Stimulated activated CD4-positive, alpha-beta T cell treated with anti-CD3 and anti-CD28 coated beads, Interleukin-1b, Interleukin-23, amount 100 ng/mL, for 4 hours (primary cell): ENCODE measurements at places on chromosomes 3 and 15.

DNA sequence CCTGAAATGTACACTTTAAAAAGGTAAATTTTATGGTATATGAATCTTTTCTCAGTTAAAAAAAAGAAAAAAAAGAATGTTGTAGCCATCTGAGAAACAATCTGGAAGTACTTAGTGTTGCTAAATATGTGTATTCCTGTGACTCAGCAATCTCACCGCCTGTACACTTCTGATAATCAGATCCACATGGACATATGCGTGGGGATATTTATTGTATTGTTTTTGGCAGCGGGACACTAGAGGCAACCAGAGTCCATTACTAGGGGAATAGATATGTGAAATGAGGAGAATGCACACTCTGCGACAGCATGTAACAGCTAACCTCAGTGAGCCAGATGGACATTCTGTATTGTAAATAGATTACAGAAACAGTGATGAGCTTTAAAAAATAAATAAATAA lies 65.4 kb downstream of the AQP9 start:
- DNase-seq = no peak

DNA sequence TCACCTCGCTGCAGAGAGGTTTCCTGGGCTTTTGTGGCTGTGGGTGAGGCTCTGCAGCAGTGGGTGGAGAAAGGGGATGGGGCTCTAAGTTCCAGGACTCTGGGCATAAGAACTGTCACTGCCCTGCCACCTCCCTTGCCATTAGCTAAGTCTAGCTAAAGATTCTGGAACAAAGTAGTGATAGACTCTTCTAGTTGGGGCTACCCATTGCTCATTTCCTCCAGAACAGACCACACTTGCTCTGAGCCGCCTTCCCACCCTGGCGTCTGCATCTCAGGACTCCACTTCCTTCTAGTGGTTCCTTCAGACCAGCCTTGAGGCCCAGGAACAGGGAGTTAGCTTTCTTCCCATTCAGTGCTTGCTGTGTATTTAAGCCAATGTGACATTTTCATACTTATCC lies 7.5 kb downstream of the ARHGAP31 start:
- no peak for DNase-seq

- DNase-seq = no peak
These were observed 53.5 kb downstream of the ZBTB38 start for GRCh38 chr3:141421639-141422319.

GRCh38 chr3:168094877-168095610 lies 680 bp downstream of the GOLIM4 start:
- peak; percentile 2 for DNase-seq

DNA sequence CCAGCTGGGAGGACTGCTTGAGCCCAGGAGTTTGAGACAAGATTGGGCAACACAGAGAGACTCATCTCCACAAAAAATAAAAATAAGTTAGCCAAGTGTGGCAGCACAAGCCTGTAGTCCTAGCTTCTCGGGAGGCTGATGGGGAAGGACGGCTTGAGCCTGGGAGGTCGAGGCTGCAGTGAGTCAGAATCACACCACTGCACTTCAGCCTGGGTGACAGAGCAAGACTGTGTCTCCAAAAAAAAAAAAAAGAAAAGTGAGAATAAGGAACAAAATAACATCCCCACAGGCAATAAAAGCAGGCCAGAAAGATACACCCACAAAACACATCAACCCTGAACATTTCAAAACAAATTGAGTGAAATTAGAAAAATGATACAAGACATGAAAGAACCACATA lies 48.7 kb upstream of the OCA2 start:
- no peak for DNase-seq

DNA sequence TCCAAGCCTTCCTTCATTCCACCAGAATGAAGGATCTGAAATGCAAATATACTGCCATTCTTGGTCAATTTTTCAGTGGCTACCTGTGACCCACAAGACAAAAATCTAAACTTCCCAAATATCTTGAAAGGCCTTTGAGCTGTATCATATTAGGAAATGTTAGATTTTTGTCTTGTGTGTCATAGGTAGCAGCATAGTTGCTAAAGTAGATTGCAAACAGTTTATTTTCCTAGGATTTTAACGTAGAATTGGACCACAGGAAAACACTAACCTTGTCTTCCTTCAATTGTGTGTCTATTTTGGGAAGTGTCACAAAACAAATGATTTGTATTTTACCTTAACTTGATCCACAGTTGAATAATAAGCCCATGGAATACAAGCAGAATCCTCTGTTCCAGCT lies 42.4 kb downstream of the CP start:
- DNase-seq = no peak

DNA sequence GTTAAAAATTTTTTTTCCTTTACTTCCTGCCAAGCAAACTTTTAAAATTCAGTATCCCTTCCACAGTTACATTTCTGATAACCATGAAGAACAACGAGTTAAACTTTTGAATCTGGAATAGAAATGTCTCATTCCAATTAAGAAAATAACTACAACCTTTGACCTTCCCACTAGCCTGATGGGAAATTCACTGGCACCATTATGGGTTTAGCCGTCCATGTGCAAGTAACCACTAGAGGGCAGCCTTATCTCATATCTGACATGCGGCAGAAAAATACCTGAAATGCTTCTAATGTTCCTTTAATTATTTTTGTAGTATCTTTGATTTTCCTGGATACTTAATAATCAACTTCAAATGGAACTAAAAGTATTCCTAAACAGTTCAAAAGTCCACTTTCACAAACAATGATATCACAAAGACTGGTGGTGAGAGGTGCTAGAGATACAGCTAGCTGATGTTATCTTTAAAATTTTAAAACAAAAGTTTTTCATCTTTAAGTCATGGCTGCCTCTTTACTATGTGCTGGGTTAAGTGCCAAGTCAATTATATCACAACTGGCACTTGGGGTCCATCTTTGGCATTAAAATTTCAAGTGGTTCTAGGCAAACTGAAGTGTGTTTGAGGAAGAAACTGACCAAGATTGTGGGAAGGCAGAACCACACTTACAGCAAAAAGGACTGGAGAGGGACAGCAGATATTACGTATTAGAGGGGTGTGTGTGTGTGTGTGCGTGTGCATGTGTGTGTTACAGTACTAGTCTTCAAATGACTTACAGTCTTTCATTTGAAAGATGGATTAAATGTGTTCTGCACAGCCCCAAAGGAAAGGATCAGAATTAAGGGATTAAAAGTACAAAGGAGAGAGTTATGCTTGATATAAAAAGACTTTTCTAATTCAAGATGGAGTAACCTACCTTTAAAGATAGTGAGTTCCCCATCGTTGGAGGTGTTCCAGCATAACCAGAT lies 107.1 kb upstream of the ICE2 start:
- peak; percentile 59 for DNase-seq

DNA sequence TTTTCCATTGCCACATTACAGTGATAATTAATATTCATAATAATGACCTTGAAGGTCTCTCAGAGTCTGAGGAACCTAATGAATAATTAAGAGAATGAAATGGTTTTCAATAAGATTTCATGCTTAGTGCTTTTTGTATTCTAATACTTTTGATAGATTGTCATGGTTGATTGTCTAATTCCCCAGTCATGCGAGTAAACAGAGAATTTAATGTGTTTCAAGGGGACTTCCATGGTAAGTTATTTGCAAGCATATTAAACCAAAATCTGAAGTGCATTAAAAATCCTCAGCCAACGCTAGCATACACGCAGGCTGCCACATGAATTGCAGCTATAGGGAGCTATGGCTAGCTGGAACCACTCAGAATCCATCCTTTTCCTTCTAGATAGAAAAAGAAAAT lies 18.9 kb upstream of the ANO10 start:
- DNase-seq = no peak

DNA sequence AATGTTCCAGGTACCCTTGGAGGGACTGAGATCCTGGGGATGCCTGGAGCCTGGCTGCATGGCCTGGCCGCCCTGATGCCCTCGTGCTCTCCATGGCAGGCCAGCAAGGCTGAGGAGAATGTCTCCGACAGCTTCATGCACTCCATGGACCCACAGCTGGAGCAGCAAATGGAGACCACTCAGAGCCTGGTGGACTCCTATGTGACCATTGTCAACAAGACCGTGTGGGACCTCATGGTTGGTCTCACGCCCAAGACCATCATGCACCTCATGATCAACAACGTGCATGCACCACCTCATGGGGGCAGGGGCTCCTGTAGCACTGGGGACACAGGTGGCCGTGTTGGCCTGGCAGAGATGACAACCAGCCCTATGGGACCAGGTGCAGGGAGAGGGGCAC lies 19.7 kb downstream of the GOLGA6A start:
- DNase-seq = no peak

GRCh38 chr3:49020330-49021212 lies 1.4 kb upstream of the NDUFAF3 start:
- no peak for DNase-seq

GRCh38 chr3:124428372-124429128 lies 301.7 kb upstream of the UMPS start:
- no peak for DNase-seq

DNA sequence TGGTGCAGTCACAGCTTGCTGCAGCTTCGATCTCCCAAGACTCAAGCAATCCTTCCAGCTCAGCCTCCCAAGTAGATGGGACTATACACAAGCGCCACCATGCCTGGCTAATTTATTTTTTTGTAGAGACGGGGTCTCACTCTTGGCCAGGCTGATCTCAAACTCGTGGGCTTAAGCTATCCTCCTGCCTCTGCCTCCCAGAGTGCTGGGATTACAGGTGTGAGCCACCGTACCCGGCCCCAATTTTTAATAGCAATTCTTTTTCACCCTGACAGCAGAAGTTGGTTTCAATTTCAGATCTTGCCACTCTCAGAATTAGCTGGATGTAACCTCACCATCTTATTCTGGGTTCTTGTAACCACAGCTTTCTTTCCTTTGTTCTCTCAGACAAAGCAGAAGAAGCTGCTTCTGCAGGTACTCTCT lies 64.8 kb downstream of the TRIM71 start:
- no peak for DNase-seq

- no peak for DNase-seq
These were observed 60.2 kb upstream of the LCTL start for GRCh38 chr15:66625974-66626373.

DNA sequence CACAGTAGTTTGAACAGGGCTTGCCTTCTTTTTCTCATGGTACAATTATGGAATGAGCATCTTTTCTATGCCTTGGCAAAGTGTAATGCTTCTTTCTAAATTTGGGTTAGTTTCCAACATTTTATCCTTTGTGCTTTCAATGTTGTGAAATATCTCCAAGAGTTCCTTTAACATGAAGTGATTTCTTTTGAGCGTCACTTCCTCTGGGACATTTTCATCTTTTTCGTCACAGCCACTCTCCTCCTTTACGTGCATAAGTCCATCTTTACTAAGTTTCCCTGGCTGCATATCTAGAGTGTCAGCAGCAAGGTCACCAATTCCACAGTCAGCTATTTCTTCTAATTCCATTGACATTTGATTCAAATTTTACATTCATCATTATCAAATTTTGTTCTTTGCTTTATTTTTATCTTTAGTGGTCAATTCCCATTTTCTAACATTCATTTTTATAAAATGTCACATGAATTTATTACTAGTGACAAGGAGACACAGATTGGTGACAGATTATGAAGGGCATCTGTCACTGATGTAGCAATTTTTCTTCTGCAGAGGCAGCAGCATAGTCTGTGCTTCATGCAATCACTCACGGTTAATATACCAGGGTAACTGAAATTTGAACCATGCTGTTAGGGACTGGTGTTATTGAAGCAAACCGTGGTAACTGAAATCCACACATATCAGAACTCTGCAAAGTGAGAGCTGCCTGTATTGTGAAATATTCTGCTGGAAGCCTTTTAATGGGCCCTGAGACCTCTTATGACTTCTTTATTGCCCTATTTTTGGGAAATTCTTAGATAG lies 126.5 kb upstream of the THBS1 start:
- no peak for DNase-seq

DNA sequence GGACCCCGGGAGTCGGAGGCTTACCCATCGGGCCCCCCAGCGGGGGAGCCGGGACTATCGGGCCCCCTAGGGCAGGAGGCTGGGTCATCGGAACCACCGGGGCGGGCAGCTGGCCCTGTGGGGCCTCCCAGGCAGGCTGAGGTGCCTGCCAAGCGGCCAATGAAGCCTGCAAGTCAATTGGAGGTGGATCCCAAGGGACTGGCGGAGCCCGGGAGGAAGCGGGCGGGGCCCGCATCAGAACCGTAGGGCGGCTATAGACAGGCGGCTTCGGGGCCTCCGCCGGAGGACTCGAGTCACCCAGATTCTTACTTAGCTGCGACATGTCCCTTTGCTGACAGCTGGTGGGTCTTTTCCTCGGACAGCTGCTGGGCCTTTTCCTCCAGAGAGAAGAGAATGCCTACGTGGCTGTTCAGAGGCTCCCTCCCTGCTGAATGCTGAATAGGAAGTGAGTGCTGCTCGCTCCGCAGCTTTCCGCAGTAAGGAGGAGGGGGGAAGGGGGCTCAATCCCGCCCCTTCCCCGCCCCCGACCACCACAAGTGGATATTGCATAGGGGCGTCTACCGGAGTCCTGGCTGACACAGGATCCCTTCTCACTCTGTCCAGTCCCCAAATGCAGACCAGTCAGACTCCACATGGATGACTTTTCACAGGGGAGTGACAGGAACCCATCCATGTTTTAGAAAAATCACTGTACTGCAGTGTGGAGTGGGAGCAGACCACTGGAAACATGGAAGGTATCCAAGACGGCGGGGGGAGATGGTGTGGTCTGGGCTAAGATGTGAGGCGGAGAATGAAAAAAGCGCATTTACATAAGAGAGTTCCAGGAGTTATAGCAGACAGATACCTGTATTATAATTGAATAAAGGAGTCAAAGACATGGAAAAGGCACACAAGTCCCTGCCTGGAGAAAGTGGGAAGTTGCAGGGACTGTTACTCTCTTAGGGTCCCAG lies at the start of gene MAGEL2:
MAGEL2 (minus strand) TSS at position 447 of the 950 bp plus-strand sequence; CDS start at position 322, 125 bp downstream.
- no peak for DNase-seq

DNA sequence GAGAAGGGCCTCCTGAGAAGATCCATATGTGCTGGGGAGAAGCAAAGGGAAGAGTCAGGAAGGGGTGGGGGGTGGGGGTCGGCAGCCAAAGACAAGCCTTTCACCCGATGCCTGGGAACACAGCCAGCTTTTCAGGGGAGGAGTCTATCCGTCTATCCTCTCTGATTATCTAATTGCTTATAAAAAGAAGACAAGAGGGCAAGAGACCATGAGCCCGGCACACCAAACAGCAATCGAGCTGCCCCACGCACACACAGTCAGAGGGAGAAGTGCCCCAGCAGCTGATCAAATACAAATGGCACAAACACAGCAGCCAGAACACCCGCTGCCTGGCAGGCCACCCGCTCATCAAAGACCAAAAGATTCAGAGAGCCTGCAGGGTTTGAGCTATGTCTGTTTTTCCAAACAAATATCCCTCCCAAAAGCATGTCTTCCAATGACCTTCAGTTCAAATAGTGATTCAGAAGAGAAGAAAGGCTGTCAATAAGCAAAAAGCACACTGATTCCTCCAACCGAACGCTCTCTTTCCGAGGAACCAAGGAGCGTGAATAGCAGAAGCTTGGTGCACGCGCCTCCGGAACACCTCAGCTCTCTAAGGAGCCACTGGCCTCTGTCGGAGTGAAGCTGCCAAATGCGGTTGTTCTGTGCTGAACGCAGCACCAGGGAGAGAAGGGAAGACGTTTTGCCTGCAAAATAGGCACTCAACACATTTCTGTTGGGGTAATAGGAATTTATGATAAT lies 419.2 kb downstream of the OCA2 start:
- DNase-seq = no peak

- no peak for DNase-seq
These were observed 188.7 kb upstream of the NSMCE3 start for GRCh38 chr15:29458361-29458760.

- DNase-seq = no peak
These were observed 448.8 kb upstream of the THBS1 start for GRCh38 chr15:39132070-39132469.
